ENCODE measurements at places on chromosomes 3 and 15. TPM values are rescaled to one million over a fixed set of nuclear protein-coding genes. Genes with fewer than 3 reads are reported as not detected.

SLC2A2 gene
- not detected for total RNA-seq

FOXL2 gene
- total RNA-seq, result under 0.01 TPM

FGF7 gene
- 0.41 TPM for total RNA-seq

DNA sequence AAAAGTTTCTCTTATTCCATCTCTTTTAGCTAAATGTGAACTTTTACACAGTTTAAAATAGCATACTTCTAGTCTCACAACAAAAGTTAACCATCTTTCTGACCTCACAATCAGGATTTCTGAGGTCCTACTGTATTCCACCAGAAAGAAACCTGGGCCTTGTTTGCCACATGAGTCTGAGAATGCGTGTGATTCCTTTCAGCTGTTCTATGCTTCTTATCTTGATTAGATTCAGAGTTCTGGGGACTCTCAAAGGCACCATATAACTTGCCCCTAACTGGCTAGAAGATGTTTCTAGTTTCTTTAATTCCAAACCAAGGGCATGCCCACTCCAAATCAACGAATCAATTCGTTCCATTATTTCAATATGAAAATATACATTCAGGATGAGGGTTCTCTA, 131.1 kb downstream of the ATP8B4 start:
- no peak for DNase-seq

CPNE9 gene
- total RNA-seq, result 0.41 TPM

MRAS gene
- 66.0 TPM for total RNA-seq

DNA sequence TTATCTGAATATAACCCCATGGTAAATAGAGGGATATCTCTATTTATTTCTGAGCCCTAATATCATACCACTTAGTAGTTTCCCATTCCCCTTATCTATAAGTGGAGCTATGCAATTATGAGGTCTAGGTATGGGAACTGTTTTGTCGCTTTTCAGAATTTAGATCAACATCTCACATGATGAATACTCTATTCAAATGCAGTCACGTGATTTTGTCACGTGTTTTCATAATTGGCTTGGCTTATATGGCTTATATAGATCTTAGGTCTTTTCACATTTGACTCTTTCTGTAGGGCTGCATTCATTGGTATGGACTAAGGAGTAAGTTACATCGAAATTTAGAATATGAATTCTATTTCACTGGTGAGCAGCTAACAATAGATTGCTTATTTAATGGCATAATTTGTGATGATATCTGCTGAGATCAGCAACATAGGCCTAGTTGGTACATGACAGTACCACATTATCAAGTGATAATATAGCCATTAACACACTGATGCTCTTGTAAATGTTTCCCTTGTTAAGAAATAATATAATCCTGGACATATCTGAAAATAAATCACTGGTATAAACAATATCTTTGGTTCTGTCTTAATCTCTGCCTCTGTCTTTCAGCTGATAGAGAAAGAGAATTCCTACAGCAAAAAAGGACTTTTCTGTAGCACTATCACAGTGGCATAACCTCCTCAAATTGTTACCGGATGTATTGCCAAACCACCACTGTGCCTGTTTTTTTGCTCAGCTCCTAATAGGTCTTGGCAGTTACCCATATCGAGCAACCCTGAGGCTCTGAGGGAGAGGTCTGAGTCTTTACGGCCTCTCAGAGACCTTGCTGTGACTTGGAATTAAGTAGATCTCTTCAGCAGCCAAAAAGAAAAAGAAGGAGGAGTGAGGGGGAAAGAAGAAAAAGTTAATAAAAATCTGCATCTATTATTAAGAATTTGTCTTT, 357.1 kb downstream of the ZPLD1 start:
- no peak for DNase-seq

FGF12 gene
- total RNA-seq, result 136 TPM

IMPG2 gene
- total RNA-seq, result 3.3 TPM

MEGF11 gene
- 4.5 TPM for total RNA-seq

DNA sequence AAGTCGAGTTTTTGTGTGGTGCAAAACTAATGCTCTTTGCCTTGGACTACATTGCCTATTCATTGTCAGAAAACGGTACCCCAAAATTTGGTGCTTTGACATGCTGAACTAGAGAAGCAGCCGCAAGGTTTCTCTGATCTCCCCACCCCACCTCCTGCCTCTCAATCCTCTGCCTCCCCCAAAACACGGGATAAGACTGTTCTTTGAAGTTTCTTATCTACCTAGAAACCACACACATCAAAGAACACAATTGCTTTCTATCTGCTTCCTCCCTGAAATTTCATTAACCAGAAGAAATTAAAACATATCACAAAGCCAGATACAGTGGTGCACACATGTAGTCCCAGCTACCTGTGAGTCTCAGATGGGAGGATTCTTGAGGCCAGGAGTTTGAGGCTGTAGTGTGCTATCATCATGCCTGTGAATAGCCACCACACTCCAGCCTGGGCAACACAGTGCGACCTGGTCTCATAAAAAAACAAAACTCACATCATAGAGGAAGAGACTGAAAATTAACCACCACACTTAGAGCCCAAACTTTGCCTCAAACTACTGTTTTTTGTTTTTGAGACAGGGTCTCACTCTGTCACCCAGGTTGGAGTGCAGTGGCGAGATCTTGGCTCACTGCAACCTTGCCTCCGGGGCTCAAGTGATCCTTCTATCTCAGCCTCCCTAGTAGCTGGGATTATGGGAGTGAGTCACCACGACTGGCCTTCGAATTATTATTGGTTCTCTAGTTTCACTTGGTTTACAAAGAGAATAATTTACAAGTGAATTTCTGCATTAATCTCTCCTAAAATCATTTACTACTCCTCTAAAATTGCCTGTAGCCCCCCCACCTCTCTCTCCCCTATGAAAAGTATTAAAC, 2.7 kb upstream of the PCNP start:
- no peak for DNase-seq

GRCh38 chr15:98753726-98754656, 105.7 kb downstream of the IGF1R start:
- no peak for DNase-seq

GRCh38 chr3:33141006-33141405, 27.2 kb downstream of the CRTAP start:
- no peak for DNase-seq

DNA sequence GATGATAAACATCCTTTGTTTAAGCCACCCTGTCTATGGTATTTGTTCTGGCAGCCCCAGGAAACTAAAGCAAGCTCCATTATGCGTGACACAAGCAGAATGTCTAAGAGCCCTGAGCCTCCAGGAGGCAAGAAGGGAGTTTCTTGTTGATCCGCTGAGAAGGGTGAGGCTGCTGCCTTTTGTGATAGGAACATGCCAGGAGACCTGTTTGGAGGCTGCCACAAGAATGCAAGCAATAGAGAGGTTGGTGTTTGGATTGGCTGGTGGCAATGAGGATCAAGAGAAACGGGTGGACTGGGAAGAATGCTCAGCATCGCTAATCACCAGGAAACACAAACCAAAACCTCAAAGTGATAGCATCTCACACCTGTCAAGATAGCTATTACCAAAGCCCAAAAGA, 104.8 kb downstream of the ASB7 start:
- no peak for DNase-seq
